Iris pigment epithelial cell (primary cell): ENCODE measurements at places on chromosomes 2 and 18.
A peak's percentile ranks its signal among the peaks of the same experiment; 100 is the strongest.

GRCh38 chr2:98453083-98453482, 8.4 kb downstream of the INPP4A start:
- no peak for DNase-seq

- DNase-seq, result no peak
Measured at GRCh38 chr2:241870081-241870541, 582 bp downstream of the RTP5 start.

DNA sequence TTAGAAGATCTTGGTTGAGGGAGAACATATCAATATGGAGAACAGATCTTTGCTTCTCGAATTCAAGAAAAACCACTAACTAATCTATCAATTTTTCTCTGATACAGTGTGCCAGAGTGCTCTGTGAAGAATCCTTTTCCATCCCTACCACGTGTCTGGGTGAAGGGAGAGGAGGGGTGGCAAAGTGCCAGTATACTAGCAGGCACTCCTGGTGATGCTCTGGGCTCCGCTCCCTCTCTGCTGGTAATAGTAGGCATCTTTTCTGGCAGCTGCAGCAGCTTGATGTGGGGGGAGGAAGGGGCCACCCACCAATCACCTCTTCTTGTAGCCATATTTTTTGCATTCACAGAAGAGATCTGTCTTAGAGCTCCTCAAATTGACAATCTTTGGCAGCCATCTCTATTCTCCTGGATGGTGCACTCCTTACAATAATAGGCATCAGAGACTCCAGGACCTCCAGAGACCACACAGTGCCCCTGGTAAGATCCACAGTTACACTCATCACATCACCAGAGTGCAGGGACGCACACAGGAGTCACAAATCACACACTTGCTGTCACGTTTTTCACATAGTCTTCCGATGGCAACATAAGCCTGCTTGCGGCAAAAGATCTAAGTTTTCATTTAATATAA, 15.7 kb downstream of the STK39 start:
- DNase-seq, result no peak

DNA sequence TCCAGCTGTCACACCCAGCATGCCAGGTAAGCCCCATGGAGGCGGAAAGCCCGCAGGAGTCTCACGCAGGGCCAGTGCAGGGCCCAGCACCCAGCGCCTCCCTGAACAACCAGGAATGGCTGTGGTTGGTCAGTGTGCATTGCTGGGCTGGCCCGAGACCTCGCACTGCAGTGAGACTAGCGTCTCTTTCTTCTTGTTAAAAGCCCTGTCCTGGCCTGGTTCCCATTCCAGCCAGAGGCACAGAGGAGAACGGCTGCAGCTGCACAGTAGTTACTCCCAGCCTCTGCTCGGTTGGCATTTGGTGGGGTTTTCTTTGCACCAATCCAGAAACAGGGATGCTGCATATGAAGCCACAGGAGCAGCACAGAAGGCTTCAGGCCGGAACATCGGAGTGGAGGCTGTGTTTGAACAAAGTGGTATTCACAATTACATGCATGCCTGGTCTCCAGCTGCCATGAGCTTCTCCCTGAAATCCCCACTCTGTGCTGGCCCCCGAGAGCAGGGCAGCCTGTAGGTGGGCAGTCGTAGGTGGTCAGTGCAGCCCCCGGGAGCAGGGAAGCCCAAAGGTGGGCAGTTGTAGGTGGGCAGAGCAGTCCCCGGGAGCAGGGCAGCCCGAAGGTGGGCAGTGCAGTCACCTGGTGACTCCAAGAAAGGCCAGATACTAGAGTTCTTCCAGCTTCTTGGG, 163.7 kb upstream of the PXDN start:
- DNase-seq, result no peak

- DNase-seq, result no peak
Measured at GRCh38 chr18:5451871-5452270, 91.9 kb downstream of the EPB41L3 start.

- DNase-seq, result no peak
Measured at GRCh38 chr2:226829721-226830631, 5.9 kb upstream of the RHBDD1 start.

- no peak for DNase-seq
Measured at GRCh38 chr2:95037384-95037839, 11.9 kb downstream of the MAL start.

GRCh38 chr2:220068846-220069245, 441.4 kb downstream of the SLC4A3 start:
- DNase-seq, result no peak

GRCh38 chr2:56376699-56377665, 193.2 kb downstream of the CCDC85A start:
- DNase-seq, result peak; percentile 21

DNA sequence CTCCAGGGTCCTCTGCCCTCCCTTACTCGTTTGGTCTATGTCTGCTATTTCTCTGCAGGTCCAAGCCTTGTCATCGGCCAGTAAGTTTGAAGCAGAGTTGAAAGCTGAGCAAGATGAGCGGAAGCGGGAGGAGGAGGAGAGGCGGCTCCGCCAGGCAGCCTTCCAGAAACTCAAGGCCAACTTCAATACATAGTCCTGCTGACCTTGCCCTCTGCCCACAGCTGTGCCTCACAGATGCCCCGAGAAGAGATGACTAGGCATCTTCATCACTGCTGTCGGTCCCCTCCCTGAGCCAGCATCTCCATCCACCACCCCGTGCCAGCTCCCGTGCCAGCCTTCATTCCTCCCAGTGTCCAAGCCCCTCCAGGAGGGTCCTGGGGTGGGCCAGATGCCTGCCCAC, 15.6 kb upstream of the GIGYF2 start:
- DNase-seq, result no peak

GRCh38 chr18:77020561-77020960, 112.0 kb downstream of the MBP start:
- no peak for DNase-seq

DNA sequence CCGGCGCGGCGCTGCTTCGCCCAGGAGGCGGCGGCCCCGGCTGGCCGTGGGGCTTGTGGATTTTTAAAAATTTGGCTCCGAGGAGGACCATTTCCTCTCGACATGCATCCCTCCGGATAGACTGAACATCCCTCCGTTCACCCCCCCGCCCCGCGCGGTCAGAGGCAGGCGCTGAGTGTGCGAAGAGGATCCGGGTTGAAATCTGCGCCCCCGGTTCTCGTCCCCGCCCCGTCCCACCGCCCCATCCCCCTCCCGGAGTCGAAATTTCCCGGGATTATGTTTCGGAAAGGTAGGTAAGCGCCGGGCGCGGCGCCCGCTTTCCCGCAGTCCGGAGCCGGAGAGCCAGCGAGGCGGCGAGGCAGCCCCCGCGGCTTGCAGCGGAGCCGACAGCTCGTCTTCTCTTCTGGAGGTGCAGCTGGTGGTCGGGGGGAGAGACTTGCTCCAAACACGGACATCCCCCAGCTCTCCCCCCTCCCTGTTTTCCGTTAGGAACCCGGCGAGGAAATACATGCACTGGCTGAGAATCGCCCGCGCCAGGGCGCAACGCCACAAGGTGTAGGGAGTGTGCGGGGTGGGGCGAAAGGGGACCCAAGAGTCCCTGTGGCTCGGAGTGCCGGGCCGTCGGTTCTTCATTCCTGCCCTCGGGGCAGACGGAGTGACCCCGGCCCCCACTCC, at the start of gene PRKCE:
Gene PRKCE (plus strand): TSS at position 261 of the 675 bp plus-strand sequence.
- DNase-seq, result peak; percentile 22

GRCh38 chr2:240513549-240514287, 44.1 kb downstream of the ANKMY1 start:
- peak; percentile 92 for DNase-seq

DNA sequence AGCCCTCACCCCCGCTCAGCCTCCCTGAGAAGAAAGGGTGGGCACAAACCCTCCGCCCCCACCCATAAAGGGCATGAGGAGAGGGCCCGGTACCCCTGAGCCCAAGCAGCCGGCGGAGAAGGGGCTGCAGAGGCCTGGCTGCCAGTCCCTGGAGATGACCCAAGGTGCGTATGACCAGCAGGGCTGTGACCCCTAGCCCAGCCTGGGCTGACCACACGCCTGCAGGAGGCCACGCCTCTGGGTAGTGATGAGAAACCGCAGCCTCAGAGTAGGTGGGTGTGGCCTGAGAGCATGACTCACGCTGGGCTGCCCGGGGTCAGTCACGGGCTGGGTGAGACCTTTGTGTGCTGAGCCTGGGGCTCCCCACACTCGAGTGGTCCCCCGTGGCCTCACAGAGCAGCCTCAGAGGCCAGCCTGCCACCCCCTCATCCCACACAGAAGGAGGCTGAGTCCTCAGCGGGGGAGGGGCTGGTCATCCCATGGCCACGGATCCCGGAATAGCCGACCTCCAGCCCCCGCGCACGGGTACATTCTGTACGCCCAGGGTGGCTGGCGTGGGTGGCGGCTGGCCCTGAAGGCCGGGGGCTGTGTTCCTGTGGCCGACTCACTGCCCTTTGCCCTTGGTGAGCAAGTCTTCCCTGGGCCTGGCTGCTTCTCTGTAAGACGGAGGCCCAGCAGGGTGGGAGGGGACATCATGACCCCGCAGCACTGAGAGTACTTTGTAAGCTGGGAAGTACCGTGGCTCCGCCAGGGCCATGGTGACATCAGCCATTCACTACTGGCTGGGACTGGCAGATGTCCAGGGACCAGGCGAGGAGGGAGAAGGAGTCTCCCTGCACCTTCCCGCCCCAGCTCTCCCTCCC, 110.8 kb upstream of the OTOS start:
- peak; percentile 92 for DNase-seq

GRCh38 chr18:36582988-36583745, 245.6 kb downstream of the TPGS2 start:
- DNase-seq, result no peak

- no peak for DNase-seq
Measured at GRCh38 chr18:199768-200167, 41.4 kb downstream of the USP14 start.
